ENCODE measurements at places on chromosomes 16 and 17.

- no peak for DNase-seq
Observed at GRCh38 chr17:7295230-7296180, 1.1 kb upstream of the YBX2 start.

- no peak for DNase-seq
Observed at GRCh38 chr17:44552361-44552760, 4.9 kb upstream of the FZD2 start.

- DNase-seq = no peak
Observed at GRCh38 chr16:81231014-81231413, 7.5 kb upstream of the BCO1 start.

DNA sequence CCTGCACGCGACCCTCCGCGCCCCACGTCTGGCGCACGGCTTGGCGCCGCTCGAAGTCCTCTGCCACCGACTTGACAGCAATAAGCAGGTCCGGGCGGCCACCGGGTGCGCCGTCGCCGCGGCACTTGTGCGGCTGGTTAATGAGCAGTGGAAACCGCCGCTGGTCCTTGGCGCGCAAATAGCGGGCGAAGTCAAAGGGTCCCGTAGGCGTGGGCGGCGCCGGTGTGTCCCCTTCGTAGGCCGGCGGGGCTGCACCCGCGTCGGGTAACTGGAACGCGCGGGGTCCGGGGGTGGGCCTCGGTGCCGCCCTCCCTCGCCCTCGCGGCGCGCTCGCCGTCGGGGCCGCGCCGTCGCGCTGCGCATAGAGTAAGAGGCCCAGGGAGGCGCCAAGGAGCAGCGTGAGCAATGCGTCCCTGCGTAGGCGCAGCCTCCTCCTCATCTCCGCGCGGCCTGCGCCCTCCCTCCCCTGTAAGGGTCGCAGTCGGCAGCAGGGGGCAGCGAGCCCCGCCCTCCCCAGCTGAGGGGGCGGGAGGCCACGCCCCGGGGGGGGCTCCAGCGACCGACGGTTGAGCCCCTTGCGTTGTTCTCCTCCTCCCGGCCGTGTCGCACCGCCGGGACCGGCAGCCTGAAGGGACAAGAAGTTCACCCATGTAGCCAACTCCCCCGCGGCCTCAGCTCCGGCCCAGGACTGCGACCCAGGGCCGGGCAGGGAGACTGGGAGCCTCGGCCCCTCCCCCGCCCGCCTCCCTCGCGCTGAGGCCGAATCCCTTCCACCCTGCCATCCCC, 558 bp downstream of the B3GNT9 start:
- no peak for DNase-seq

DNA sequence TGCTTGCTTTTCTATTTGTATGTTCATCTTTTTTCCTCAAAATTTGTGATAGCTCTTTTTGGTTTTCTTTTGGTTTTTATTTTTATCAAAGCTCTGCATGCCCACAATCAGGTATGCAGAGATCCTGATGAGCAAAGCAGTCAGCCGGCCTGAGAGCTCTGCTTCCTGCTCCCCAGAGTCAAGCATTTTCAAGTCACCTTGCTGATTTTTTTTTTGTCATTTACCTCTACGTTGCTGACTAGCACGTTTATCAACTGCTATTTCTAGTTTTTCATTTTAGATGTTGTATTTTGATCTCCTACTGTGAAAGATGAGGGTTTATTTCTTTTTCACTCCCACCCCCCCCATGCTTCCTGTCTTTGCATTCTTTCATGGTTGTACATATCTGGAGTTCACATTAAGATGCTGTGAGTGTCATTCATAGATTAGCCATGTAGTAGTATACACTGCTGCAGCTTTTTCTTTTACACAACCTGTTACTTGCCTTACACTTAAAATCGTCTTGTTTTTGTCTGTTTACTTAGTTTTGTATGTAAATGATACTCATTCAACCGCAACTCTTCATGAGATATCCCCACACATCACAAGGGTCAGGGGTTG, 196.2 kb downstream of the LGALS9B start:
- DNase-seq = no peak

DNA sequence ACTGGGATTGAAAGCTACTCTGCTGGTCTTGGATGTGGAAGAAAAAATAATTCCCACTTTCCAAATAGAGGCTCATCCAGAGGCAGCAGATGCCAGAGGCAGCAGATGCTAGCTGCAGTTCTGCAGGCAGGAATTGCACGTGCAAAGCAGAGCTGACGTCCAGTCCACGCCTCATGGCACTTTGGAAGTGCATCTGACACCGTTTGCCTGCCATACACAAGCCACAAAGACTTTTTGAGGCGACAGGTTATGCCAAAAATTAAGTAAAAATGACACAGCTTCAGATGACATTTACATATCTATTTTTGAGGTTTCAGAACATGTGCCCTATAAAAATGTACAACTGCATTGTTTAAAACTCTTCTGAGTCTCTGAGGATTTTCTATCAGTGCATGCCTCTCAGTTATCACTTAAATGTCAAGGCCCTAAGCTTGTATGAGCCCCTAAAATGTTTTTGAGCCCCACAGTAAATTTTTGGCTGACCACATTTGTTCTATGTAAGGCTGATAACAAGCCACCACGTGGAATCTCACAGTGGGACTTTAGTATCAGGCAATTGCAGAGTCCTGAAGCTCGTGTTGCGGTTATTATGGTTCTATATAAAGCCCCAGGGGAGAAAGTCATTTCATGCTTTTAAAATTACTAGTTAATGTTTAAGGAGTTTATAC, 239.2 kb downstream of the PRKCA start:
- DNase-seq = peak; percentile 61

- DNase-seq = no peak
Observed at GRCh38 chr17:60901806-60902205, 224.2 kb downstream of the BCAS3 start.

Measured in Daoy (cell line).